ENCODE measurements at places on chromosomes 5 and 9.

GRCh38 chr5:93328833-93329232, 252.2 kb downstream of the NR2F1-AS1 start:
- DNase-seq, result no peak

- no peak for DNase-seq
Observed at GRCh38 chr9:136532799-136533774, 12.8 kb downstream of the NOTCH1 start.

- no peak for DNase-seq
Observed at GRCh38 chr5:157865781-157866180, 6.8 kb upstream of the CLINT1 start.

GRCh38 chr9:16763946-16764345, 106.5 kb downstream of the BNC2 start:
- no peak for DNase-seq

- DNase-seq, result peak; percentile 87
Observed at GRCh38 chr5:124650951-124651662, 95.3 kb downstream of the ZNF608 start.

DNA sequence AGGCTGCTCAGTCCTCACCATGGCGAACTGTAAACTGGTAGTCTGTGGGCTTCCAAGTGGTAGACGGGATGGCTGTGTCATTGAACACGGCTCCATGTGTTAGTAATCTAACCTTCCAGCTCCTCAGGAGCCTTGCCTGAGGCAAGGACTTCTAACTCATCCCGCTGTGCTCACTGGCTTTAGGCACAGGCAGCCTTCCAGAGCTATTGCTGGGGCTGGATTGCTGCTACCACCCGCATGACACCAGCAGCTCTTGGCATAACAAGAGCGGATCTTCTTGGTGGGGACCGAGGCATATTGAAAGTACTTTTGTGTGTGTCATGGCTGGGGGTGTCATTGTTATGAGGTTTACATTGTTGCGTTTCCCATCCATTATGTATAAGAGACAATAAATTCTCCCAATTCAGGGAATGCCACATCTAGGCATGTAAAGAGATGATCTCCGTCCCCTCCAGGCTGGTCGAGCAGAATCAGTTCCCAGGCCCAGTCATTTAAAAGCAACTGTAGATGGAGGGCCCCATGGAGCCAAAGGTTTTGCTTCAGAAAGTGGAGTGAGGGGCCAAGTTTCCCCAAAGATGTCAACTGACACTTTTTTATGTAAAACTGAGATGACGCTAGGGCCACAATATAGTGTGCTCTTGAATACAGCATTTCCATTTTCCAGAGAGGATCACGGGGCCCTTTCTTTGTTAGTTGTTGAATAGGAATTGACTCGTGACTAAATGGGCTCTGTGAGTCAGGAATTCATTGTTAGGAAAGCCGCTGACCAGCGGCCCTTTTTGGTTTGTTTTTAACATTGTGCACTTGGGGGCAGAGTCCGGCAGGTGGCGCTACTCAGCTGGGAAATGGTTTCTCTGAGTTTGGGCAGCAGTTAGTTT, 759.5 kb downstream of the TAF11L14 start:
- DNase-seq, result peak; percentile 67

DNA sequence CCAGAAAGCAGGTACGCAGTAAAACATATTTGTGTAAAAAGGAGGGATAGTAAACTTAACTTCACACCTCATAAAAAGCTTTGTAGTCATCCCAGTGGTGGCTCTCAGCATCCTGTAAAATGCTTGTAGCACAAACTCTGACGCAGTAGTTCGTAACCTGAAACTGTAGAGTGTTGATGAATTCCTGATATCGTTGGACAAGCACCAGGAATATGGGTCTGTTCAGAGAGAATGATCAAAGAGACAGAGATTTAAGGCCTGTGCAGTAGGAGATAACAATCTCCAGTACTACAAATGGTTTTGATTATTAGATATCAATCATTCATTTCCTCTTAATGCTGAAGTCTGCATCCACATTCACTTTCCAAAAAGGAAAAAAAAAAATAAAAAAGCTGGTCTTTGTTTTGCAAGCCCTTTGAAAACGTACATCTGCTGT, 148.5 kb downstream of the KIAA0825 start:
- peak; percentile 42 for DNase-seq

DNA sequence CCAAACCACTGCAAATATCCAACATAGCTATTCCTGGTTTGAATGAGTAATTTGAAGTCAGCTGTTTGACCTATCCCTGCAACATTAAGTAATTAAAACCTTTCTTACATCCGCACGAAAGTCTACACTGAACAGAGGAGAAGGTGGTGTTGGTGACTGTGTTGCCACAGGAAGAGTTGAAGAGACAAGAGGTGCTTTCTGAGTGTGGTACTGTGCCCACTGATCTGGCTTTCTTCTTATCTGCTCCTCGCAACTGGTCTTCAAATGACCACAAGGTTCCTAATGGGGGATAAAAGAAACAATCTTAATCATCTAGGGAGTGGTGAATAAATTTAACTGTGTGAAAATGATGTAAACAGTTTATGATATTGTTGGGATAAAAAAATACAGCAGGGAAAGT, 29.4 kb upstream of the PDCL start:
- DNase-seq, result no peak

- DNase-seq, result no peak
Observed at GRCh38 chr5:82491397-82491796, 213.2 kb upstream of the RPS23 start.
